ENCODE measurements at places on chromosomes 1 and 21.
A peak's percentile ranks its signal among the peaks of the same experiment; 100 is the strongest.

- no peak for DNase-seq
- no peaks in the 10 kb centered on the region for H3K36me3 ChIP-seq
- H3K4me1 ChIP-seq = no peaks in the 10 kb centered on the region
- H3K27ac ChIP-seq = no peak overlapping the region
- H3K4me3 ChIP-seq = no peak overlapping the region
- no peaks in the 10 kb centered on the region for H3K27me3 ChIP-seq
Measured at GRCh38 chr21:29462479-29462878, 163.8 kb downstream of the BACH1 start.

- H3K36me3 ChIP-seq = no peaks in the 10 kb centered on the region
- no peaks in the 10 kb centered on the region for H3K4me1 ChIP-seq
- no peaks in the 10 kb centered on the region for H3K27me3 ChIP-seq
- DNase-seq = no peak
- no peak overlapping the region for H3K27ac ChIP-seq
- no peak overlapping the region for H3K4me3 ChIP-seq
Measured at GRCh38 chr1:31866450-31867032, 50.7 kb upstream of the SPOCD1 start.

DNA sequence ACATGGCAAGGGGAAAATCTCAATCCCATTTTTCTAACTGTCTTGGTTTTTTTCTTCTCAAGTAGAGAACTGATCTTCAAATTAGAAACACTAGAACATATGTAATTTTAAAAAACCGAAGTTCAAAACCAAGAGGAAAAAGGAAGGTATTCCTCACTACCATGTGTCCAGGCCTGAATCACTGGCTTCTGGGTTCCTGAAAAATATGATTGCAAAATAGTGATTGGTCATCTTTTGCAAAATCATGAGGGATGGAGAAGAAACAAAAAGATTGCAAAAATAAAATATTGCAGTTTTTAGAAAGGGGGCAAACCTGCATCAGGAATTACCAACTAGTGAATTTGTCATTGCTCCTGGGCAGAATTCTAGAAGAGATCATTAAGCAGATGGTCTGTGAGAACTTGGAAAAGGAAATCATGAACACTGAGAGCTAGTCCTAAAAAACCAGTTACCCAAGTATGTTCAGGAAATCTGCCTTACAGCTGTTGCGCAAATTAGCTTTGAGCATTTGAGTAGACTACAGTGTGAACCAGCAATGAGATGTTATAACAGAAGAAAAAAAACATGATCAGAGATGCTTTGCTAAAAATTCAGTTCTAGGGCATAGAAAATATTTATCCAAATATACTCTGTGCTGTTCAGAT, 49.4 kb downstream of the SPATA46 start:
- no peaks in the 10 kb centered on the region for H3K27me3 ChIP-seq
- no peaks in the 10 kb centered on the region for H3K36me3 ChIP-seq
- H3K4me1 ChIP-seq = peaks cover 2% of the 10 kb centered on the region
- no peak overlapping the region for H3K4me3 ChIP-seq
- DNase-seq = no peak

DNA sequence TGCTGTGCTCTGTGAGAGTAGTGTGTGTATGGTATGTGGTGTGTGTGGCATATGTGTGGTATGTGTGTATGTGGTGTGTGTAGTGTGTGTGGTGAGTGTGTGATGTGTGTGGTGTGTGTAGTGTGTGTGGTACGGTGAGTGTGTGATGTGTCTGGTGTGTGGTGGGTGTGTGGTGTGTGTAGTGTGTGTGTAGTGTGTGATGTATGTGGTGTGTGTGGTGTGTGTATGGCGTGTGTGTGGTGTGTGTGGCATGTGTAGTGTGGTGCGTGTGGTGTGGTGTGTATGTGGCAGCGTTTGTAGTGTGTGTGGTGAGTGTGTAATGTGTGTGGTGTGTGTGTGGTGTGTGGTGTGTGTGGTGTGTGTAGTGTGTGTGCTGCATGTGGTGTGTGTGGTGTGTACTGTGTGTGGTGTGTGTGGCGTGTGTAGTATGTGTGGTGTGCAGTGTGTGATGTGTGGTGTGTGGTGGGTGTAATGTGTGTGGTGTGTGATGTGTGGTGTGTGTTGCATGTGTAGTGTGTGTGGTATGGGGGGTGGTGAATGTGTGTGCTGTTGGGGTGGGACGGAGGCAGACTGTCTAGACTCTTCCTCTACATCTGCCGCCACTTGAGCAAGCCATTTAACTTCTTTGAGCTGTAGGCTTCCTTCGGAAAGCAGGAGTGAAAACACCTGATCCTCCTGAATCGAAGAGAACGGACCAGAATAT, 33.5 kb downstream of the GPA33 start:
- DNase-seq = no peak
- no peaks in the 10 kb centered on the region for H3K27me3 ChIP-seq
- H3K27ac ChIP-seq = no peak overlapping the region
- H3K36me3 ChIP-seq = no peaks in the 10 kb centered on the region
- H3K4me1 ChIP-seq = no peaks in the 10 kb centered on the region

- no peak overlapping the region for H3K4me3 ChIP-seq
- H3K27me3 ChIP-seq = no peaks in the 10 kb centered on the region
- H3K27ac ChIP-seq = peak overlapping the region; percentile 8
- H3K36me3 ChIP-seq = no peaks in the 10 kb centered on the region
- no peaks in the 10 kb centered on the region for H3K4me1 ChIP-seq
- DNase-seq = no peak
Measured at GRCh38 chr21:34545079-34545884, 33.3 kb upstream of the KCNE1 start.

- H3K36me3 ChIP-seq = no peaks in the 10 kb centered on the region
- no peak overlapping the region for H3K4me3 ChIP-seq
- H3K27ac ChIP-seq = no peak overlapping the region
- no peaks in the 10 kb centered on the region for H3K27me3 ChIP-seq
- H3K4me1 ChIP-seq = no peaks in the 10 kb centered on the region
- no peak for DNase-seq
Measured at GRCh38 chr21:28464095-28464494, 528.6 kb downstream of the LTN1 start.

DNA sequence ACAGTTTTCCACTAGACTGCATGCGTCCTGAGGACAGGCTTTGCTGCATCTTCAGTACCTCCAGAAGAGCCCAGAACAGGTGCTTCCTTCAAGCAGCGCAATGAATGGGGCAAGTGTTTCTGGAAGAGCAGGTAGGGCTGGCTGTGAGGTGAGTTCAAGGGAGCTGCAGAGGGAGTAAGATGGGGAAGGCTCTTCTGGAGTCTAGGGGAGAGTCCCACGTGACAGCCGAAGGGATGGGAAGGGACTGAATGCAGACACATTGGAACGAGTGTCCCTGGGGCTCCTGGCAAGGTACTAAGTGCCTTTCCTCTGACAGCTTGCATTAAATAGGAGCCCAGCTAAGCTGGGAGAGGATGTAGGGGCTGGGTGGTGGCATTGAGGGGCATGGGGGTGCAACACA, 84.2 kb downstream of the FAM78B start:
- no peaks in the 10 kb centered on the region for H3K36me3 ChIP-seq
- H3K27ac ChIP-seq = no peak overlapping the region
- no peaks in the 10 kb centered on the region for H3K4me1 ChIP-seq
- no peaks in the 10 kb centered on the region for H3K27me3 ChIP-seq

DNA sequence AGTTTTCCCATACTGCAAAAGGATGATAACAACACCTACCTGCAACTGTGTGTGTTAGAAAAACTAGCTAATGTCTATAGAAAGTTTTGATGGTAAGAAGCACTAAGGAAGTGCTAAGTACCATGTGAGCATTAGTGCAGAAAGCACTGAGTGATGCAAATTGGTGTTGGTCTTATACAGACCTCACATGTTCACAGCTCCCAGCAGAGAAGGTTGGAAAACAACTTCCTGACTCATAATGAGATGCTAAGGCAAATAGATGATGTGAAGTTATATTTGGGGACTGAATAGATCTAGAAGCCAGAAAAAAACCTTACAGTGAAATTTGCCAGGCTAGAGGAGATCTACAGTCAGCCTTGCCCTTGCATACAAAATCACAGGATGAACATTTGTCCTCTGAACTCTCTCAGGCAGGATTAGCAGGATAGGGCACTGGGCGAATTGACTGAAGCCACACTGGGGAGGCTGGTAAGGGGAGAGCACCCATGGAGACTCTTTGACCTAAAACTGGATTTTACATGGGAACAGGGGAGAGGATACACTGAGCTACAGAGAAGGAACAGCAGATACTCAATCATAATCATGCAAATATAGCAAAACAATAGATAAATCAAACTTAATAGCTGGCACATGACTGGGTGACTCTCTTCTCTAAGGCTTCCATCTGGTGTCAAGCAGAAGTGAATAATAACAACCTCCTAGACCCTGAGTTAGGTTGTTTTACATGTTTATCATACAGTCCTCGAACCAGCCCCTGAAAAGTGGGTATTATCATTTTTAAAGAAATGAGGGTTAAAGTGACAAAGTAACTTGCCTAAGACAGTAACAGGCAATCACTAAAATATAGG, 61.3 kb downstream of the ASTN1 start:
- H3K27ac ChIP-seq = no peak overlapping the region
- H3K27me3 ChIP-seq = peaks cover 2% of the 10 kb centered on the region
- DNase-seq = no peak
- H3K36me3 ChIP-seq = no peaks in the 10 kb centered on the region

DNA sequence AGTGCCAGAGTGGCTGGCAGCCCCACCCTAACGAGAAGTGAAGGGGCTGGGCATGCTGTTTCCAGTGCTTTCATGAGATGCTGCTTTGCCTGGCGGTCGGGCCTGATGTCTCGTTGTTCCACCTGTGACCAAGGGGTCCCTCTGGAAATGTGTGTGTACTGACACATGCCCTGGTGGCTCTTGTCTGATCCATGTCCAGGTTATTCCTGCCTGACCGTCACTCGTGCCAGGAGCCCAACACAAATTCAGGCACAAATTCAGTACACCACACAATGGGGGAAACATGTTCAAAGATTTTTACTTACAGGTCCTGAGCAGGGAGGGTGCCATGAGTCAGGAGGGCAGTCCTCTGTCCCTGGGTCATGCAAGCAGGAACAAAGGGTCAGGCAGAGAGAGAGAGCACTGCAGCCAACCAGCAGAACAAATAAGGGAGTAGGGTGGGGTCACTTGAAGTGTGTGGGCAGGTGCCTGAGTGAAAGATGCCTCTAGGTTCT, 76.3 kb downstream of the ADARB1 start:
- H3K36me3 ChIP-seq = no peaks in the 10 kb centered on the region
- H3K4me3 ChIP-seq = no peak overlapping the region
- H3K27ac ChIP-seq = no peak overlapping the region
- H3K4me1 ChIP-seq = no peaks in the 10 kb centered on the region

DNA sequence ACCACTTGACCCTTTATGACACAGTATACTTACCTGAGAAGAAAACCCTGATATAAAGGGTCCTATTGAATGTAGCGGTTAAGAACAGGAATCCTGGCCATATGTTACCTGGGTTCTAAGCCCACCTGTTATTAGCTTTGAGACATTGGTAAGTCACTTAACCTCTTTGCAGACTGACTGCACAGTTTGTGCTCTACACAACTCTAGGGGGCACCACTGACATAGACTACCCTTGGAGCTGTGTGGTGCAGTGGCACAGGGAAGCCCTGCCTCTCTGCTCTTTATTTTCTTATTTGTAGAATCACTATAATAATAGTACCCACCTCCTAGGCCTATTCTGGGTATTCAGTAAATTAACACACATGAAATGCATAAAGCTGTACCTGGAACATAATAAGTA, 165.6 kb downstream of the C1orf94 start:
- no peak for DNase-seq
- no peak overlapping the region for H3K4me3 ChIP-seq
- H3K27ac ChIP-seq = no peak overlapping the region

DNA sequence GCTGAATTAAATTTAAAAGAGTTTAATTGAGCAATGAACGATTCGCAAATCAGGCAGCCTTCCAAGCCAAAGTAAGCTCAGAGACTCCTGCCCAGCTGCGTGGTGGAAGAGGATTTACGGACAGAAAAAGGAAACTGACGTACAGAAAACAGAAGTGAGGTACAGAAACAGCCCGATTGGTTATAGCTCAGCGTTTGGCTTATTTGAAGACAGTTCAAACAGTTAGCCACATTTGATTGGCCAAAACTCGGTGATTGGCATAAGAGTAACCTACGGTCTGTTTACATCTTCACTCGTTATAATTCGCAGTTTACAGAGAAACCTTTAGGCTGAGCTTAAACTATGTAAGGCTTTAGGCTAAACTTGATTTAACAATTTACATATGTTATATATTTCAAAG, 46.9 kb downstream of the CR1L start:
- no peaks in the 10 kb centered on the region for H3K27me3 ChIP-seq
- no peak for DNase-seq
- H3K4me1 ChIP-seq = no peaks in the 10 kb centered on the region

DNA sequence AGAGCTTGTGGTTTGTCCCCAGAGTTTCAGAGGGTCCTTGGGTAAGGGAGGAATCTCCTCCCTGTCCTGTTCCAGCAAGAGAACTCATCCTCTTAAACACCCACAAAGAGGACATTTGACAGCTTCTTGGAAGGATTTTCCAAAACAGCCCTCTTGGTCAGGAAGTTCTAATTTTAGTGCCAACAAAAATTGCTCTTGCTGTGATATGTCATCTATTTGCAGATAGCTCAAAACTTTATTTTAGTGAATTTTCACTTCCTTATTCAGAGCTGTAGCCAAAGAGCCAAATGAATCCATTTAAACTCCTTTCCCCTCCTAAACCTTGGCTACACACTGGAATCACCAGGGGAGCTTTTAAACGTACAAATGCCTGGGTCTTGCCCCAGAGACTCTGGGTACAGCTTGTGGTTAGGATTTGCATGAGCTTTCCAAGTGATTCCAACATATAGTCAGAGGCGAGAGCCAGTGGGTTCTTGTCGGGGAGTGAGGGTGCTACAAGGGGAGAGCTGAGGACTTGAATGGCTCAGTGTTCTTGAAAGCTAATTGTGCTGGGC, 11.8 kb upstream of the RASSF5 start:
- H3K4me3 ChIP-seq = no peak overlapping the region
- no peaks in the 10 kb centered on the region for H3K27me3 ChIP-seq
- DNase-seq = no peak

DNA sequence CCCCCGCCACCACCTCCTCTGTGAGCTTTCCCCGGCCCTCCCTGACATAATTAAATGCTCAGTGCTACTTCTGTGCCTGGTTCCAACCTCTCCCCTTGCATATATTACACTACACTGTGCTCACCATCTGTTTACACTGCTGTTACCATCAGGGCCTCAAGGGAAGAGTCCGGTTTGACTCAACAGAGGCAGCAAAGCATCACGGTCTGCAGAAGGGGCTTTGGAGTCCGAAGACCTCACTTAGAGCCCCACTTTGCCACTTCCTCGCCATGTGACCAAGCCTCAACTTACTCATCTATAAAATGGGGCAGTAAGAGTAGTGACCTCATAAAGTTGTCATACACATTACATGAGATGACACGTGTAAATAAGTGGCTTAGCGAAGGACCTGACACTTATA, 27.4 kb downstream of the KCNN3 start:
- H3K4me3 ChIP-seq = no peak overlapping the region
- H3K4me1 ChIP-seq = no peaks in the 10 kb centered on the region
- H3K36me3 ChIP-seq = no peaks in the 10 kb centered on the region
- no peak overlapping the region for H3K27ac ChIP-seq
- H3K27me3 ChIP-seq = no peaks in the 10 kb centered on the region
- DNase-seq = no peak
